ENCODE measurements at places on chromosomes 11 and 22. TPM values are rescaled to one million over a fixed set of nuclear protein-coding genes. Genes with fewer than 3 reads are reported as not detected.

Gene ART1
- not detected for total RNA-seq

DNA sequence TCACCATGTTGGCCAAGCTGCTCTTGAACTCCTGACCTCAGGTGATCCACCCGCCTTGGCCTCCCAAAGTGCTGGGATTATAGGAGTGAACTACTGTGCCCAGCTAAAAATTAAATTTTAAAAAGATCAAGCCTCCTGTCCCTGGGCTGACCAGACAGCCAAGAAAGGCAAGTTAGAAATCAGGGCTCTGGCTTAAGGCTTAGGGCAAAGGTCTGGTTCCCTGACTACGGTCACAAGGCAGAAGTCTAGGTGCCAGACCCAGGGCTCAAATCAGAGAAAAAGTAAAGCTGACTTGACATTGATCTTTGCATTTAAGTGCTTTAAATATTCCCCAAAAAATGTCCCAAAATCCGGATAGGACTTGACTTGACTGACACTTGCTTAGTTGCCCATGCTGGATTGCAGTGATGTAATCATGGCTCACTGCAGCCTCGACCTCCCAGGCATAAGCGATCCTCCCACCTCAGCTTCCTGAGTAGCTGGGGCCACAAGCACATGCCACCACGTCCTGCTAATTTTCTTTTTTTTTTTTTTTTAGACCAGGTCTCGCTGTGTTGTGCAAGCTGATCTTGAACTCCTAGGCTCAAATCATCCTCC is 17.3 kb upstream of the CRKL start:
- H3K36me3 ChIP-seq: no peaks in the 10 kb centered on the region
- no peaks in the 10 kb centered on the region for H3K27me3 ChIP-seq
- no peak overlapping the region for H3K27ac ChIP-seq
- no peaks in the 10 kb centered on the region for H3K4me1 ChIP-seq
- no peak overlapping the region for H3K4me3 ChIP-seq
- DNase-seq: no peak

DNA sequence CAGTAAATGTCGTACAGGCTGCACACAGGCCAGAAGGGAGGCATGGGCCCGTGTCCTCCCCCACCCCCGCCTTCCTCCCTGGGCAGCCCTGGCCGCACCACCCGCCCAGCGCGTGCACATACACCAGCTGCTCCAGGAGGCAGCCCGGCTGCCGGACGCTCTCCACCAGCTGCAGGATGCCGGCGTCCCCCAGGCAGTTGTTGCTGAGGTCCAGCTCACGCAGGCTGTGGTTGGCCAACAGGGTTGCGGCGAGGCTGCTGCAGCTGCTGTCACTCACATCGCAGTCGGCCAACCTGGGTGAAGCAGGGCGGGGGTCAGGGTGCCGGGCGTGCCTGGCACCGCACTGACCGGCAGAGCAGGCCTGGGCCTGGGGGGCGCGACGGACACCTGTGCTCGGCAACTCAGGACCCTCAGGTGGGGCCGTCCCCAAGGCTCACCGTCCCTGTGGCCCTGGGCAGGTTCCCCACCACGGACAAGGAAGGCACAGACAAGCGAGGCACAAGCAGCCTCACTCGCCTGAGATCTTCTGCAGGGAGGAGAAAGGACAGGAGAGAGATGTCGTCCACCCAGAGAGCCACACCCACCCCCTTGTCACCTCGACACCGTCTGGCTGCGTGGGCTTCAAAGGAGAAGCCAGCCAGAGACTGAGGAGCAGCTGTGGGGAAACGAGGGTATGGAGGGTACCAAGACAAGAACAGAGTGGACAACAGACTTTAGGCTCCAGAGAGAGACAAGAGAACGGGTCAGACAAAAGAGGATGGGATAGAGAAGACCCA is 12.1 kb downstream of the RNH1 start:
- no peak for DNase-seq
- H3K27me3 ChIP-seq: no peaks in the 10 kb centered on the region
- H3K4me3 ChIP-seq: no peak overlapping the region
- H3K27ac ChIP-seq: no peak overlapping the region
- no peaks in the 10 kb centered on the region for H3K4me1 ChIP-seq

DNA sequence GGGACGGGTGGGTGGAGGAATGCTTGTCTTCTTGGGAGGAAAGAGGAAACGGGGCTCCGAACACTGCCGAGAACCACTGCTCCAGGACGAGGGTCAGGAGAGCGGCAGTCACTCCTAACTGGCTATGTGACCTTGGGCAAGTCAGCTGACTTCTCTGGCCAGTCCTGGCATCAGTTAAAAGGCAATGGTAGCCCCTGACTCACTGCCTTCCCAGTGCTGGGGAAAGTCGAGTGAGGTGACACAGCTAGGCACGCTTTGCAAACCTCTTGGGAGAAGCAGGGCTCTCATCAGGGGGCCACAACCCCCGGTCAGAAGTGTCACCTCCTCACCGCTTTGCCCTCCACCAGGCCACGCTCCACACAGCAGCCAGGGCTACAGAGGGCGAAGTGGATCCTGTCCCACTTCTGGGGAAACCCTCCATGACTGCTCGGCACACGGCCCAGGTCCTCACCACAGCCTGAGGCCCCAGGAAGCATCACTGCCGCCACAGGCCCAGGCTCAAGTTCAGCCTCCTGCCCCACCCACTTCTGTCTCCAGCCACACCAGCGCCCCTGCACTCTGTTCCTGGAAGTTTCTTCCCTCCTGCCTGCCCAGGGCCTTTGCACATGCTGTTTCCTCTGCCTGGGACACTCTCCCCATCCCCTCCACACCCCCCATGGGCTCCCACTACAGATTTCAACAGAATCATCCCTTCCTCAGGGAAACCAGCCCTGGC is 16.3 kb downstream of the IL2RB start:
- H3K27me3 ChIP-seq: no peaks in the 10 kb centered on the region
- H3K27ac ChIP-seq: no peak overlapping the region

DNA sequence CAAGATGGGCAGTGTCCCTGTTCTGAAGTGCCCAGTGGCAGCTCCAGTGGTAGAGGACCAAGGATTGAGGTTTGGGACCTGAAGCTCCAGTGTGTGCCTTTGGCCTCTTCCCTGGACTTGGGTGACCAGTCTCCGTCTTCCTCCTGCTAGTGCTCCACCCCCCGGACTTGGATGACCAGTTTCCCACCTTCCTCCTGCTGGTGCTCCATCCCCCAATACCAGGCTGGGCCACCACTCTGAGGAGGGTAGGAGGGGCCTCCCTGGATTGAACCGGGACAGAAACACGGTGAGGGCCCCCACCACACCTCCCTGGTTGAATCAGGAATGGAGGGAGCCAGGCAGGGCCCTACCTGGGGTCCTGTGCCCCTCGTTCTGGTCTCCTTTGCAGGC is 10.9 kb upstream of the NEAT1 start:
- H3K27me3 ChIP-seq: no peaks in the 10 kb centered on the region
- DNase-seq: no peak
- no peak overlapping the region for H3K27ac ChIP-seq
- H3K4me3 ChIP-seq: no peak overlapping the region
- H3K36me3 ChIP-seq: peaks cover 9% of the 10 kb centered on the region

- no peaks in the 10 kb centered on the region for H3K4me1 ChIP-seq
- DNase-seq: no peak
- H3K4me3 ChIP-seq: no peak overlapping the region
- H3K36me3 ChIP-seq: no peaks in the 10 kb centered on the region
- no peak overlapping the region for H3K27ac ChIP-seq
Measured at GRCh38 chr11:41486424-41486823, 27.0 kb upstream of the LRRC4C start.
